ENCODE measurements at places on chromosomes 3 and 15. TPM values are rescaled to one million over a fixed set of nuclear protein-coding genes. Genes with fewer than 3 reads are reported as not detected.

DNA sequence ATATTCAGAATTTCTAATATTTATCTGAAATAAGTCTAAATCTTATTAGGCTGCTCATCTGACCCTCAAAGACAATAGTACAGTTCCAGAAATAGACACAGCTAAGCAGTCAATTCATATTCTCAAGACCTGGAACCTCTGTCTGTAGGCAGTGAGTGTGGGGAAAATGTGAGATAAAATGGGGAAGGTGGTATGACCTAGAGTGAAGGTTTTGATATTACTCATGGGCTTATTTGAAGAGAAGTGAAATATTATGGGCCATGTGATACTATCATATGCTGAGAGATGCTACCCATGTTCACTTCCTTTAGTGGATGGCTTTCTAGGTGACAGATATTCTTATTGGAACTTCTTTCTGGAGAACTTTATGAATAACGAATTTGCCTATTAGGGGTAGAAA lies 33.5 kb downstream of the TGFBR2 start:
- peak overlapping the region; percentile 99 for H3K27ac ChIP-seq
- DNase-seq: no peak
- peak overlapping the region; percentile 70 for H3K4me3 ChIP-seq
- H3K27me3 ChIP-seq: no peaks in the 10 kb centered on the region
- peaks cover 82% of the 10 kb centered on the region for H3K4me1 ChIP-seq

GRCh38 chr3:116322750-116323375 lies 122.4 kb downstream of the LSAMP start:
- H3K4me3 ChIP-seq: no peak overlapping the region
- H3K27ac ChIP-seq: no peak overlapping the region
- H3K27me3 ChIP-seq: no peaks in the 10 kb centered on the region

Gene TGM4
- not detected for total RNA-seq

DNA sequence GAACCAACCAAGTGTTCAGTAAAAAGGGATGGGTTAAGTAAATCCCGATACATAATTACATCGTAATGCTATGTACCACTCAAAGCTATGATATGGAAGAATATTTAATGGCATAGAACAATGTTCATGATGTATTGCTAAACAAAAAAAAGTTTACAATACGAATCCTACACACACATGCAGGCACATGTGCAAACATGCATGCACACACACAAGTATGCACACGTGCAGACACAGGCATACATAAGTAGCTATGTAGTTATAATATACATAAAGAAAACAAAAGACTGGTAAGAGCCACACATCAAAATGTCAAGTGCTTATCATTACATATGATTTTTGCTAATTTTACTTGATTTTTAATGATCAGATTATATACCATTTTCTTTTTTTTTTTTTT lies 74.2 kb downstream of the ARRDC4 start:
- H3K4me3 ChIP-seq: no peak overlapping the region
- no peaks in the 10 kb centered on the region for H3K36me3 ChIP-seq
- peak; percentile 16 for DNase-seq
- H3K4me1 ChIP-seq: no peaks in the 10 kb centered on the region

Gene GOLGA8G
- total RNA-seq: not detected

GRCh38 chr3:61935814-61936213 lies 374.4 kb downstream of the PTPRG start:
- H3K4me1 ChIP-seq: no peaks in the 10 kb centered on the region
- no peak overlapping the region for H3K4me3 ChIP-seq
- H3K36me3 ChIP-seq: no peaks in the 10 kb centered on the region

Gene NAA50
- total RNA-seq: 153 TPM
